Brain (organoid and tissue), 16 donors: ENCODE measurements at places on chromosomes 16 and 17.

- DNase-seq = no peak
Observed at GRCh38 chr16:47958726-47959125, 197.1 kb downstream of the ABCC12 start.

GRCh38 chr17:31147507-31148202 is 52.9 kb downstream of the NF1 start:
- DNase-seq = no peak

DNA sequence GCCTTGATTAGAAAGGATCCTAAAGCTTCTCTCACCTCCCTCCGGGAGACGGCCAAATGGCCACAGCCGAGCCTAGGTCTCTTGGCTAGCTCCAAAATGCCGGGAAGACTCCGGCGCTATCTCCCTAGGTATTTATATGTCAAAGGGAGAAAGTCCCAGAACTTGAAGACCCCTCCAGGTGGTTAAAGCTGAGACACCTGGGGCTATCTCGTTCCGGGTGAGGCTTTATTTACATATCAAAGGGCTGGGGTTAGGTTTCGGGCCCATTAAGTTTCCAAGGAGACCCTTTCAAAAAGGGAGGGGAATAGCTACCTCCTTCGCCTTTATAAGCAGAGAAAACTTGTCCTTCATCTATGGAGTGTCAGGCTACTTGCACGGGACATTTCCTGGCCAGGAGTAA is 70.9 kb upstream of the KIFC3 start:
- no peak for DNase-seq

- DNase-seq = no peak
Observed at GRCh38 chr17:61362396-61362795, 37.2 kb upstream of the TBX2 start.

- peak; percentile 88 for DNase-seq
Observed at GRCh38 chr17:19513897-19514488, 19.7 kb upstream of the SLC47A1 start.

GRCh38 chr16:4263504-4264436 is 9.1 kb downstream of the TFAP4 start:
- no peak for DNase-seq

GRCh38 chr16:83054283-83054682 is 427.5 kb downstream of the CDH13 start:
- no peak for DNase-seq

GRCh38 chr17:57545731-57546342 is 199.3 kb downstream of the CCDC182 start:
- DNase-seq = peak; percentile 64

GRCh38 chr16:25925421-25925820 is 233.7 kb downstream of the HS3ST4 start:
- no peak for DNase-seq

- no peak for DNase-seq
Observed at GRCh38 chr16:8962393-8963009, 1.2 kb downstream of the USP7 start.

- DNase-seq = no peak
Observed at GRCh38 chr17:32904891-32905290, 23.1 kb upstream of the TMEM98 start.

GRCh38 chr16:23836404-23837311 is 875 bp downstream of the PRKCB start:
- peak; percentile 56 for DNase-seq
